ENCODE measurements at places on chromosomes 6 and 20.

GRCh38 chr20:46757754-46758678, 48.6 kb downstream of the SLC2A10 start:
- H3K4me3 ChIP-seq: no peak overlapping the region
- H3K27me3 ChIP-seq: no peaks in the 10 kb centered on the region
- no peaks in the 10 kb centered on the region for H3K36me3 ChIP-seq
- peaks cover 3% of the 10 kb centered on the region for H3K4me1 ChIP-seq
- DNase-seq: peak; percentile 77
- no peak overlapping the region for H3K27ac ChIP-seq

DNA sequence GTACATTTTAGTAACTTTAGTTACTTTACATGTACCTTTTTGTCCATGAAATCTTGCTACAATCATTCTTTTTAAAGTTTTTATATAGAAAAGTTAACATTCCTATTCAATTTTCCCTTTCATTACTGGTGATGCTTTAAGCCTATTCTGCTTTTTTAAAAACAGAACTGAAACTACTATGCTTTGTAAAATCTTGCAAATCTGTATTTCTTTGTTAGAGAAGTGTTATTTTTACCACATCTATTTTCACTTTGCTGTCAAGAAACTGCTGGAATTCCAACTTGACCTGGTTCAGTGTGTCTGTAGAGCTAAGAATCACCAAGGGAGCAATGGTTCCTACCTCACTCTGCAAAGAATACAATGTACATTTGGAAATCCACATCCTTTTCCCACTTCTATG, 21.8 kb upstream of the SAMD5 start:
- no peak for DNase-seq
- no peaks in the 10 kb centered on the region for H3K27me3 ChIP-seq
- no peak overlapping the region for H3K27ac ChIP-seq
- no peak overlapping the region for H3K4me3 ChIP-seq
- no peaks in the 10 kb centered on the region for H3K36me3 ChIP-seq
- H3K4me1 ChIP-seq: no peaks in the 10 kb centered on the region

DNA sequence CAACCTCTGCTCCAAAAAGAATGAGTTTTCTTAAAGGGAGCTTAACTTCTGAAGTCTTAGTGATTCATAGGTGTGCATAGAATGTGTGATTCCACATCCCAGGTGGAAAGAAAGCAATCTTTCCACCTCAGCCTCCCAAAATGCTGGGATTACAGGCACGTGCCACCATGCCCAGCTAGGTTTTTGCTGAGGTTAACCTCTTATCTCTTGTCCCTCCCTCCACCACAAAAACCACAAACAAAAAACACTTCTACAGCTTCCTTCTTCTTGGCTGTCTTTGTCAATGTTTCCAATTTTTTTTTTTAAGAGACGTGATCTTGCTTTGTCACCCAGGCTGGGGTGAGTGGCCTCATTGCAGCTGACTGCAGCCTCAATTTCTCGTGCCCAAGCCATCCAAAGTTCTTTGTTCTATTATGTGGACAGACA, 8.1 kb upstream of the CSE1L start:
- peaks cover 24% of the 10 kb centered on the region for H3K36me3 ChIP-seq
- H3K4me1 ChIP-seq: peaks cover 11% of the 10 kb centered on the region
- no peak overlapping the region for H3K4me3 ChIP-seq
- H3K27me3 ChIP-seq: no peaks in the 10 kb centered on the region
- no peak for DNase-seq

DNA sequence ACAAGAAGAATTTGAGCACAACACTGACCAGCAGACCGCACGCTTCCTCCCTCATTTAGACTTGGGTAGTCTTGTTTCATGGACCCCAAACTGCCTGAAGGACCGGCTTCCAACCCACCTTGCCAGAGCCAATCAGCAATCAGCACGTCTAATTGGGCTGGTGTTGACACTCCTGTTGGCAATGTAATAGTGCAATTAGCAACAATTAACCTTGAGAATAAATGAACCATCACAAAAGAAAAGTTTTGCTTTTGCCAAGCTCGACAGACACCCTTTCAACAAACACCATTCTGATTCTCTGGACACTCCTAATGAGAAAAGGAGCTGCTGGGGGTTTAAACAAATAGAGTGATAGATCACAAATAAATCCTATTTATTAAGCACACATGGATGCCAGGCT, 61.0 kb downstream of the EDN3 start:
- no peak overlapping the region for H3K27ac ChIP-seq
- no peak overlapping the region for H3K4me3 ChIP-seq
- H3K27me3 ChIP-seq: peaks cover 3% of the 10 kb centered on the region
- no peaks in the 10 kb centered on the region for H3K36me3 ChIP-seq

GRCh38 chr6:99768166-99768565, 161.5 kb downstream of the PRDM13 start:
- H3K4me1 ChIP-seq: no peaks in the 10 kb centered on the region
- H3K4me3 ChIP-seq: no peak overlapping the region
- no peak overlapping the region for H3K27ac ChIP-seq
- H3K36me3 ChIP-seq: no peaks in the 10 kb centered on the region

DNA sequence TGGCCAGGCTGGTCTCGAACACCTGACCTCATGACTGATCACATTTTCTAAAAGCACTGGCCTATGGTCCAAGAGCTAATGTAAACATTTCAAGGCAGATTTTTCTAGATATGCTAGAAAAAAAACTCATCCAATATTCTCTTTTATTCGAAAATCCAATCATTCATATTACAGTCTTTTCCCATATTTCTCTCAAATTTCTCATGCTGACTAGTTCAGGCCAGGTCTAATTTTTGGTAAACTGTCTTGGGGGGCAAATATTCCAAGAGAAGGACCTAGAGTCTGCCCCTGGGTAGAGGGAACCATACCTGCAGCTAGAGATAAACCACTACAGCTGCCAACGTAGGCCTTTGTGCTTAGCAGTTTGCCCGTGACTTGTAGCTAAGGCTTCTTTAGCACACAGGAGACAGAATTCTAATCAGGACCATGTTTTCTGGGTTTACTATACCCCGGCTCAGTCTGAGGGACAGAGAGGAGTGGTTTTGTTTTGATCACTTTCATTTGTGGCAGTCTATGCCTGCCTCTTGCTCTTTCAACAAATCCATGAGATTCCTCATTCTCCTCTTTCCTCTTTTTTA, 71.8 kb upstream of the CITED2 start:
- no peaks in the 10 kb centered on the region for H3K36me3 ChIP-seq
- peaks cover 8% of the 10 kb centered on the region for H3K27me3 ChIP-seq
- H3K4me3 ChIP-seq: no peak overlapping the region
- no peak overlapping the region for H3K27ac ChIP-seq
- no peaks in the 10 kb centered on the region for H3K4me1 ChIP-seq
- no peak for DNase-seq

GRCh38 chr6:16974387-16974673, 127.5 kb upstream of the STMND1 start:
- H3K36me3 ChIP-seq: no peaks in the 10 kb centered on the region
- no peaks in the 10 kb centered on the region for H3K4me1 ChIP-seq
- no peak overlapping the region for H3K4me3 ChIP-seq

DNA sequence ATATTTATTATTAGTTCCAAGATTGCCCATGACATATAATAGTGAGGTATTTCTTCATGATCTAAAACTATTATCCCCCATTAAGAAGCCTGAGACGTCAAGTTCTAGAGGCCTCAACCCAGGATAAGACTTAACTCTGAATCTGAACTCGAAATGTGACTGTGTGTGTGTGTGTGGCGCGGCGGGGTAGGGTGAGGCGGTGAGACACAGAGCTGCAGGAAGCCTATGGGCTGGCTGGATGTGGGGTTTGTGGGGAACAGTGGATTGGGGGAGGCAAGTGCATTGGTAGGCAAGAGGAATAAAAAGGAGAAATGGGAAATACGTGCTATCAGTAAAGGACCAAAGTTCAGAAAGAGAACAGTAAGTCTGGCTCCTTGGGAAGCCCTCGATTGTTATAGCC, 66.5 kb upstream of the RNF146 start:
- H3K27ac ChIP-seq: no peak overlapping the region
- H3K4me1 ChIP-seq: no peaks in the 10 kb centered on the region
- no peaks in the 10 kb centered on the region for H3K27me3 ChIP-seq
- no peak for DNase-seq
- no peaks in the 10 kb centered on the region for H3K36me3 ChIP-seq
- no peak overlapping the region for H3K4me3 ChIP-seq

- no peak overlapping the region for H3K4me3 ChIP-seq
- H3K4me1 ChIP-seq: no peaks in the 10 kb centered on the region
- no peaks in the 10 kb centered on the region for H3K27me3 ChIP-seq
- DNase-seq: no peak
Observed at GRCh38 chr20:40414843-40415615, 274.0 kb downstream of the MAFB start.

DNA sequence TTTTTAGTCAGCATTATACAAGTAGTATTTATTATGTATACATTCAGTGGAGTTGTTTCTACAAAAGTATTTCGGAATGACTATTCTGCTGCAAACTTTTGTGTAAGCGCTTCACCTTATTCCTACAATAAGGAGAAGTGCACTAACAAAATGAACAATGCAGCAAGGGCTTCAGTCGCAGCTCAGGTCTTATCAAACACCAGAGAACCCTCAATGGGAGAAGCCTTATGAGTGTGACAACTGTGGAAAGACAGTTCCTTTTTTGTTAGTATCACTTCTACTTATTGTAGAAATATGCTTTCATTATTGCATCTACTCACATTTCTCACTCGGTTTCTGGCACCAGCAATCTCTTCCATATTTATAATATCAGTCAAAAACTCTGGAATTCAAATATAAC, 18.8 kb downstream of the ZKSCAN3 start:
- no peak for DNase-seq
- H3K4me3 ChIP-seq: no peak overlapping the region
- peaks cover 24% of the 10 kb centered on the region for H3K36me3 ChIP-seq
- no peaks in the 10 kb centered on the region for H3K27me3 ChIP-seq
- no peak overlapping the region for H3K27ac ChIP-seq

GRCh38 chr6:139341060-139341459, 33.4 kb downstream of the CITED2 start:
- no peak overlapping the region for H3K4me3 ChIP-seq
- no peaks in the 10 kb centered on the region for H3K36me3 ChIP-seq
- no peaks in the 10 kb centered on the region for H3K27me3 ChIP-seq
